ENCODE measurements at places on chromosomes 4 and X.

GRCh38 chrX:19666950-19667349, 151.6 kb upstream of the MAP3K15 start:
- H3K4me1 ChIP-seq, result peaks cover 8% of the 10 kb centered on the region
- no peaks in the 10 kb centered on the region for H3K36me3 ChIP-seq
- no peak overlapping the region for H3K4me3 ChIP-seq
- no peak for DNase-seq
- H3K27ac ChIP-seq, result no peak overlapping the region

DNA sequence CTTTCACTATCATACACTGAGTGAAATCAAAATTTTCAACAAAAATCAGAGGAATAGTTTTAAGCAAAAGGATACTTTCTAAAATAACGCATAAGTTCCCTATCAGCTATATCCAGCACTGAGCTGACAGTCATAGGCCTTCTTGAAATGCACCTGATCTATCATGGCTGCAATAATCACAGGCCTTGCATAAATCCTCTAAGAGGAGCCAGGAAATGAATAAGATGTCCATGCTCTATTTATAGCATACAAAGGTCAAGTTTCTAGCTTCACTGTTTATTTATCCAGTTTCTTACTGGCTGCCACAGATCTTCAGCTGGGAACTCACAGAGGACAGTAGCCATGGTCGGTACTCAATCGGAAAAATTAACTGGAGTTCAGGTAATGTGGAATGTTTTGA, 235.9 kb upstream of the DMD start:
- H3K36me3 ChIP-seq, result no peaks in the 10 kb centered on the region
- H3K4me3 ChIP-seq, result no peak overlapping the region
- no peaks in the 10 kb centered on the region for H3K4me1 ChIP-seq
- peaks cover 1% of the 10 kb centered on the region for H3K27me3 ChIP-seq
- no peak for DNase-seq
- H3K27ac ChIP-seq, result no peak overlapping the region

DNA sequence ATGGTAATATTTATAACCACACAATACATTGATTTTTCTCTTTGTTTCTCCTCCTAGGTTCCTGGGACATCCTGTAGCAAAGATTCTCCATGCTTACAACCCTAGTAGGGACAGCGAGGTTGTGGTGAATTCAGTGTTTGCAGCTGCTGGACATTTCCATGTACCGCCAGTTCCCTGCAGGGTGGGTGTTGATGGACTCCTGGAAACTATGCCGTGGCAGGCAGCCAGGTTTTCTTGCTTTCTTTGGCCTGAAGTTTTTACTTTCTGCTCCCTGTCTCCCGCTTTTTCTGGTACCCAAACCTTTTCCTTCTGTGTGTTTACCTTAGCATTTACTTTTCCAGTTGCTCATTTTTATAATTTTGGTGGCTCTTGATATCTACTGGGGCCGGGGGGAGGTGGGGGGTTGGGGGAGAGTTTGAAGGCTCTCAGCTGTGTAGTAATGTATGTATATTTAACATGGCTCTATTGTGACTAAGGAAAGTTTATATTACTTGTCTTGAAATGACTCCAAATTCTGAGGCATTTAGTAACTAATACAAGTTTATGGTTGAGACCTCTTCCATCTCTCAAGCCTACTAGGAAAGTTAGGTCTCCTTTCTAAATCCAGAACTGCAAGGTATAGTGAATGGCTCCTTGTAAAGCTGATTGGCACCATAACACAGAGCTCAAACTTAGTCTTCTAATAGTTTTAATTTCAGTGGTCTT, 89.7 kb downstream of the TMEM131L start:
- no peak overlapping the region for H3K27ac ChIP-seq
- H3K4me3 ChIP-seq, result no peak overlapping the region
- H3K27me3 ChIP-seq, result peaks cover 2% of the 10 kb centered on the region

DNA sequence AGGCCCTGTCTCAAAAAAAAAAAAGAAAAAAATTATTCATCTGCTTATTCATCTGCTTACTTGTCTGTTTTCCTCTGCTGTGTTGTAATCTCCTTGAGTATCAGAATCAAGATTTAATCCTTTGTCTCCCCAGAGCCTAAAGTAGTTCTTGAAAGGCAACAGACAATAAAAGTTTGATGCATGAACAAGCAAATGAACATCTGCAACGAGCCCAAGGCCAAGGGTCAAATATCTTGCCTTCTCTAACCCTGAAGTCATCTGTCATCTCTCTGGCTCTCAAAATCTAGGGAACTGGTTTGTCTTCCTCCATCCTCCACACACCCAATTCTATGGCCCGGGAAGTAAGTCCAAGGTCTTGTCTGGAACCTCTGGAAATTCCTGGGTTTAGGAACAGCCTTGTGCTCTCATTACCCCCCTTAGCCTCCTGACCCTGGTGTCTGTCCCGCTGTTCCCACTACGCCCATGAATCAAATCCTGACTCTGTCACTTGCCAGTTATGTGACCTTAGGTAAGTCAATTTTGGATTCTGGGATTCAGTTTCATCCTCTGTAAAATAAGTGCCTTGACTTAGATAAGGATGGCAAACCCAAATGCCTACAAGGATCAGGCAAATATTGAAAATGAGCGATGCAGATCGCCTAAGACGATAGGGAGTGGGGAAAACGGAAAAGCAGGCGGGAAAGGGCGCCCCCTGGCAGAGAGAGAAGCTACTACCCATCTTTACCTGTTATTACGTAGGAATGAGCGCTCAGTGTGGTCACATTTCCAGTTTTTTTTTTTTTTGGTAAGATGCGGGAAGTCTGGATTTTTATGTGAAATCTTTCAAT, 102.7 kb upstream of the DHX15 start:
- H3K27ac ChIP-seq, result no peak overlapping the region
- no peak for DNase-seq
- H3K36me3 ChIP-seq, result peaks cover 6% of the 10 kb centered on the region
- H3K4me3 ChIP-seq, result no peak overlapping the region
- H3K27me3 ChIP-seq, result peaks cover 7% of the 10 kb centered on the region

- H3K27ac ChIP-seq, result no peak overlapping the region
- no peaks in the 10 kb centered on the region for H3K36me3 ChIP-seq
Observed at GRCh38 chrX:30144971-30145731, 70.2 kb upstream of the MAGEB2 start.

DNA sequence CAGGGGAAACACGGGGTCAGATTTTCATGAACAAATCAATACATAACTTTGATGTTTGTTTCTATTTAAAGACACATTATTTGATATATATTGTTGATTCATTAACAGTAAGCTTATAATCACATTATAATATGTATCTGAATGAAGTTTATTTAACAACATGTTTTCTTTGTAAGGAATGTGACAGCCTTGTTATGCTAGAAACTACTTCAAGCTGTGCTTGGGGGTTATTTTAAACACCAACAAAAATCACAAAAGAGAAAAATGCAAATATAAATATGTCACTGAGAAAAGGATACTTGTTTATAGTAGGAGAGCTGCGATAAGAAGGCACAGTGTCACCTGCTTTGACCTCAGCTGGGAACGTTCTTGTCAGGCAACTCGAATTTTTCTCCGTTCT, 354.6 kb upstream of the AGA start:
- H3K27me3 ChIP-seq, result peaks cover 2% of the 10 kb centered on the region
- H3K36me3 ChIP-seq, result no peaks in the 10 kb centered on the region
- H3K4me3 ChIP-seq, result no peak overlapping the region
- no peak overlapping the region for H3K27ac ChIP-seq

- H3K27me3 ChIP-seq, result peaks cover 2% of the 10 kb centered on the region
- no peaks in the 10 kb centered on the region for H3K36me3 ChIP-seq
- no peak overlapping the region for H3K27ac ChIP-seq
- H3K4me3 ChIP-seq, result no peak overlapping the region
Observed at GRCh38 chr4:132281733-132282132, 867.4 kb upstream of the PCDH10 start.

GRCh38 chrX:16484338-16484737, 165.6 kb upstream of the S100G start:
- H3K36me3 ChIP-seq, result no peaks in the 10 kb centered on the region
- no peaks in the 10 kb centered on the region for H3K27me3 ChIP-seq
- H3K27ac ChIP-seq, result no peak overlapping the region
- H3K4me3 ChIP-seq, result no peak overlapping the region
- no peak for DNase-seq

GRCh38 chr4:75841641-75842520, 60.4 kb downstream of the PPEF2 start:
- no peak overlapping the region for H3K27ac ChIP-seq
- H3K36me3 ChIP-seq, result no peaks in the 10 kb centered on the region
- H3K4me3 ChIP-seq, result no peak overlapping the region
- no peak for DNase-seq

- H3K27me3 ChIP-seq, result no peaks in the 10 kb centered on the region
- H3K4me3 ChIP-seq, result no peak overlapping the region
- peaks cover 19% of the 10 kb centered on the region for H3K4me1 ChIP-seq
- peaks cover 9% of the 10 kb centered on the region for H3K36me3 ChIP-seq
Observed at GRCh38 chr4:153409924-153410501, 56.1 kb upstream of the TMEM131L start.

DNA sequence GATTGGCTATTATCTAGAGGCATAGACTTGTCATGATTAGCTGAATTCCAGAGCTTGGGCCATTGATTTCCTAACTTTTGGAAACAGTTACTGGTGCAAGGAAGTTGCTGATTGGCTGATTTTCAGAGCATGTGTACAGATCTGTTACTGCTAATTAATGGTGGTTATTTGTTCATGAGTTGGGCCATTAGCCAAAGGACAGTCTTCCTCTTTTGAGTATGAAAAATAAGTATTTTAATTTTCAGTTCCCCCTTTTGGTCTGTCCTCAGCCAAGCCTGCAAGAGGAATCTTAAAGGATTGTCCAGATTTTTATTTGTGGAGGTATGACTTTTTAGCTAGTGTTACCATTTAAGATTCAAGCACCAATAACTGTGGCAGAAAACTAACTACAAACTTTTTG, 7.0 kb upstream of the DSPP start:
- H3K4me3 ChIP-seq, result no peak overlapping the region
- peaks cover 1% of the 10 kb centered on the region for H3K27me3 ChIP-seq
- H3K4me1 ChIP-seq, result no peaks in the 10 kb centered on the region
- no peak for DNase-seq

DNA sequence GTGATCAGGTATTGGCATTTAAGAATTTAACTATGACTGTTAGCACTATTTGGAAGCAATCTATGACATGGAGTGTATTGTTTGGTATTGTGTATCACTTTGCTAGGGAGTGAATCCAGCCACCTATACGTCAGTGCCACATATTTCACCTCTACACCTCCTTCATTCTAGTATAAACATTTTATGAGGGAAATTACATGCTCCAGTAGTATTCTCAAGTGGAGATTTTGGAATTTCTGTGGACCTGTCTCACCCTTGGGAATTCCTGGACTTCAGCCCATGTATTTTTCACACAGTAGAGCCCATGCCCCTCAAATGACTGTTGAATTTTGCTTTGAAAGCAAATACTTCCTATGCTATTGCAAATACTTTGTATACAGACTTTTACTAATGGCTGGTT, 11.3 kb downstream of the BST1 start:
- H3K4me1 ChIP-seq, result no peaks in the 10 kb centered on the region
- H3K36me3 ChIP-seq, result no peaks in the 10 kb centered on the region
- no peak overlapping the region for H3K4me3 ChIP-seq
- no peak overlapping the region for H3K27ac ChIP-seq

GRCh38 chrX:151391722-151392121, 5.3 kb upstream of the VMA21 start:
- H3K27ac ChIP-seq, result no peak overlapping the region
- no peaks in the 10 kb centered on the region for H3K36me3 ChIP-seq

GRCh38 chrX:15908603-15909290, 54.1 kb upstream of the AP1S2 start:
- DNase-seq, result no peak
- H3K4me1 ChIP-seq, result no peaks in the 10 kb centered on the region
- H3K27me3 ChIP-seq, result no peaks in the 10 kb centered on the region
- H3K4me3 ChIP-seq, result no peak overlapping the region
- H3K27ac ChIP-seq, result no peak overlapping the region

- no peak for DNase-seq
- no peaks in the 10 kb centered on the region for H3K4me1 ChIP-seq
- H3K4me3 ChIP-seq, result no peak overlapping the region
- no peak overlapping the region for H3K27ac ChIP-seq
- no peaks in the 10 kb centered on the region for H3K27me3 ChIP-seq
Observed at GRCh38 chrX:11352296-11352741, 59.1 kb downstream of the AMELX start.

GRCh38 chrX:142251680-142252079, 46.6 kb upstream of the MAGEC2 start:
- no peaks in the 10 kb centered on the region for H3K36me3 ChIP-seq
- no peaks in the 10 kb centered on the region for H3K27me3 ChIP-seq
- no peak overlapping the region for H3K4me3 ChIP-seq
- H3K4me1 ChIP-seq, result no peaks in the 10 kb centered on the region

DNA sequence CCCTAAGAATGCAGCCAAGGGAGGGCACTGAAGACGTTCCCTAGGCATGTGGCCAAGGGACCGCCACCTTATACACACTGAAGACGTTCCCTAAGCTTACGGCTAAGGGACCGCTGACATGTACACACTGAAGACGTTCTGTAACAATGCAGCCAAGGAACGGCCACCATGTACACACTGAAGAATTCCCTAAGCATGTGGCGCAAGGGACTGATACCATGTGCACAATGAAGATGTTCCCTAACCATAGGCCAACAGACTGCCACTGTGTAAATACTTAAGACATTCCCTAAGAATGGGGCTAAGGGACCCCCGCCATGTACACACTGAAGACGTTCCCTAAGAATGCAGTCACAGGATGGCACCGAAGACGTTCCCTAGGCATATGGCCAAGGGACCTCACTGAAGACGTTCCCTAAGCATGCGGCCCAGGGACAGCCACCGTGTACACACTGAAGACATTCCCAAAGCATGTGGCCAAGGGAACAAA, 36.1 kb downstream of the DHRSX start:
- peaks cover 1% of the 10 kb centered on the region for H3K27me3 ChIP-seq
- H3K4me3 ChIP-seq, result no peak overlapping the region
- H3K36me3 ChIP-seq, result no peaks in the 10 kb centered on the region
- no peaks in the 10 kb centered on the region for H3K4me1 ChIP-seq
- DNase-seq, result no peak

- H3K27ac ChIP-seq, result no peak overlapping the region
- H3K4me3 ChIP-seq, result no peak overlapping the region
- H3K36me3 ChIP-seq, result no peaks in the 10 kb centered on the region
- no peak for DNase-seq
- H3K4me1 ChIP-seq, result no peaks in the 10 kb centered on the region
Observed at GRCh38 chrX:130974323-130974722, 71.3 kb upstream of the ENOX2 start.

GRCh38 chr4:53490161-53490956, 100.9 kb downstream of the LNX1 start:
- no peaks in the 10 kb centered on the region for H3K27me3 ChIP-seq
- H3K4me1 ChIP-seq, result no peaks in the 10 kb centered on the region
- no peak for DNase-seq
- H3K4me3 ChIP-seq, result no peak overlapping the region
